Spleen (tissue), 13 donors: ENCODE measurements at places on chromosomes 4 and X. TPM values are rescaled to one million over a fixed set of nuclear protein-coding genes. Genes with fewer than 3 reads are reported as not detected.

- no peak for DNase-seq
Observed at GRCh38 chr4:107216379-107216778, 180.3 kb upstream of the DKK2 start.

GRCh38 chr4:57040510-57040909 lies 61.8 kb downstream of the POLR2B start:
- DNase-seq: no peak

- no peak for DNase-seq
Observed at GRCh38 chrX:39648548-39649254, 449.1 kb downstream of the BCOR start.

AMBN gene
- not detected for total RNA-seq

GRCh38 chr4:42446823-42447222 lies 49.5 kb downstream of the SHISA3 start:
- DNase-seq: no peak

DNA sequence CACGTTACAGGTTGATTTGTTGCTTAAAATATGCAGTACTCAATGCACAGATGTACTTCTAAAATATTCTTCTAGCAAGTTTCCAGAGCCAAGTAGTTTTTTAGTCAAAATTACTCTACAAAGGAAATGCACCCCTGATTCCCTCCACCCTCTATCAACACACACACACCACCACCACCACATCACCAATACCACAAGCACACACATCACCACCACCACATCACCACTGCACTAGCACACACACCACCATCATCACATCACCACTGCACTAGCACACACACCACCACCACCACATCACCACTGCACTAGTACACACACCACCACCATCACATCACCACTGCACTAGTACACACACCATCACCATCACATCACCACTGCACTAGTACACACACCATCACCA lies 105.2 kb upstream of the FRG1 start:
- no peak for DNase-seq

PLS3 gene
- total RNA-seq: 120 TPM

- no peak for DNase-seq
Observed at GRCh38 chr4:172055046-172055445, 241.8 kb downstream of the GALNTL6 start.

DNA sequence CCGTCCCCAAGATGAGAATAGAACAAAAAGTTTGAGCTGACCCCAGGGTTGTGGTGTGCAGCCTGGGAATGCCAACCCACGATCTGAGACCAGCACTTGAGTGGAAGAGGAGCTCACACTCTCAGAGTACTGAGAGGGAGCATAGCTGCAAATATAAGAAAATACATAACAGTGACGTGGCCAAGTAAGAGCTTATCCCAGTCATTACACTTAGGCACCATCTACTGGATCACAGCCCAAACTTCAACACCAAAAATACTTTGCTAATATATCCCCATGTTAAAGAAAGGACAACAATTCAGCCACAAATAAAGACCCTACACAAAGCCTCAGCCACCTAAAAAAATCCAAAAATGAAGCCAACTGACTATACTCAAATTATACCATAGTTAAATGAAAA lies 33.3 kb upstream of the CXCL6 start:
- no peak for DNase-seq

ADGRL3 gene
- total RNA-seq: 0.27 TPM

GRCh38 chr4:2652415-2653160 lies 103.5 kb downstream of the TNIP2 start:
- no peak for DNase-seq

DNA sequence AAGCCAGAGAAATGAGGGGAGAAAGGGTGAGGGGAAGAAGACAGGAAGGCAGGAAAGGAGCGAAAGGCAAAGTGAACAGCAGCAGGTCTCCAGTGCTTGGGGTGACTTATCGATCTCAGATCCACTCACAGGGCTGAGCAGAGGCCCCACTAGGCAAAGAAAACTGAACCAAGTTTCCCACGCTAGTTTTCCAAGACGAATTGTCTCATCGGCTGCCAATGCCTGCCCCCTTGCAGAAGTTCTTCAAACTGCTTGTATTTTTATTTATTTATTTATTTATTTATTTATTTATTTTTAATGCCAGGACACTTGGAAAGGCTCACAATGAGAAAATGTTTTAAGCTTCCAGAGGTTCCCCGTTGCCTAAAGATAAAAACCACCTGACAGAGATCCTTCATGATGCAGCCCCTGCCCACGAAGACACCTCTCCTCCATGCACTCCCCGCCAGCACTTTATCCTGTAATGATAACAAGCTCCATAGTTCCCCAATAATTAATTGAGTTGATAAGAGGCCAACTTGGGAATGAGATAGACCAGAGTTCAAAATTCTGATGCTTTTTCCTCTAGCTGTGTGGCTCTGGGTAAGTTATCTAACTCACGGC lies 43.2 kb downstream of the QDPR start:
- DNase-seq: no peak

FIP1L1 gene
- 87.0 TPM for total RNA-seq

NWD2 gene
- total RNA-seq: not detected

- DNase-seq: no peak
Observed at GRCh38 chr4:54937501-54937900, 187.9 kb downstream of the KDR start.

VGLL1 gene
- total RNA-seq: not detected

CCSER1 gene
- total RNA-seq: 21.4 TPM

DNA sequence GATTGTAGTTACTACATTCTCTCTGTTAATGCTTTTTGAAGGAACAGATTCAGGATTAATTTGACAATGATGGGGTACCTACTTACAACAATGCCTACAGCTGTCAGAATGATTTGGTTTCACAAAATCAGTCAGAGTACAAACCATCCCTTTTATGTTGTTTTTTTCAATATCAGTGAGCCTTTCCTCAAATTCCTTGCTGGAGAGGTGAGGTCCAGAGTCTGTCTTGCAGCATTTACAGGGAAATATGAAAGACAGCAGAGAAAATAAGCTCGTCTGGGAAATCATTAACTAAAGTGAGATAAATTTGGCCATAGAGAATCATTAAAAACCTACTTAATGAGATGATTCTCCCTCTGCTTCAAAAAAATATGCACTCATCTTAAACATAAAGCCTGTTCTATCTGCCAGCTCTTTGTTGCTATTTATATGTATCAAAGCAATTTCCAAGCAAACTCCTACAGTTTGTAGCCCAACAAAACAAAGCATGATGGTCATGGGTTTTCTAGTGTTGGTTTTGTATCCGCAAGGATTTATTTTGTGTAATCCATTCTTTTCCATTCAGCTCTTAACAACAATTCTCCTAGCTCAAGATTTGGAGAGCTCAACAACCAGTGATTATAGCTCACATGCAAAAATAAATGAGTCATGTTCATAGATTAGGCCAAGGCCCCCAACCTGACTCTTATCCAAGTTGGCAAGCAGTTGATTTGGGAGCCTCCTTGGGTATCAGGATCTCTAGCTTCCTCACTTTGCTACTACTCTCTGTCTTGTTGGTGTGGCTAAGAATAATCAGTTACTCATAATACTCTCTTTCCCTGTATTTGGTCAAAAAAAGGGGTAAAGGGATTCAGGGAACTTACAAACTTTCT lies 222.6 kb downstream of the ENOX2 start:
- DNase-seq: no peak

HSFX1 gene
- total RNA-seq: 3.0 TPM

PLAC8 gene
- 215 TPM for total RNA-seq

DNA sequence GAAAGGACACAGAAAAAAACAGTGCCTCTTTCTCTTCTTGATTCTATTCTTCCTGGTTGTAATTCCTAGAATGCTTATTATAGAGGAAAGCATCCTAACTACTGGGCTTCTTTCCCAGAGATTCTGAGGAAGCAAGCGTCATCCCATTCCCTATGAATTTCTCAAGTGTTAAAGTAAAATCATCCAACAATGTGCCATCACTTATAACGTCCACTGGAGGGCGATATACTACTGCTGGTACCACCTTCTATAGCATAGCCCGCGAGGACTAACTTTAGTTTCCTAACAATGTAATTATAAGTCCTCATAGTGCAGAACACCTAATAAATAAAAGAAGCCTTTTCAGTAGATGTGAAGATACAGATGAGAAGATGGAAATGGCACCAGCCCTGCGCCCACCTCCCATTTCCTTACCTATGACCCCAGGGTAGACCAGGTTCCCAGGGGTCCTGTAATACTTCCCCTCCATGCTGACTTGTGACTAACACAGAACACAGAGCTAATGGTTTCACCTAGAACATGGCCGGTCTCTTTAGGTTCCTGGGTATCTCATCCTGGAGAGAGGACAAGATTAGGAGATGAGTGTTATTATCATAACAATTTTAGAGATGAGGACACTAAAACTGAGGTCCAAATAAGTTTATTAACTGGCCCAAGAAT lies 4.2 kb downstream of the CENPVL3 start:
- no peak for DNase-seq

GRCh38 chr4:8348071-8348470 lies 78.5 kb downstream of the HTRA3 start:
- DNase-seq: no peak

DNA sequence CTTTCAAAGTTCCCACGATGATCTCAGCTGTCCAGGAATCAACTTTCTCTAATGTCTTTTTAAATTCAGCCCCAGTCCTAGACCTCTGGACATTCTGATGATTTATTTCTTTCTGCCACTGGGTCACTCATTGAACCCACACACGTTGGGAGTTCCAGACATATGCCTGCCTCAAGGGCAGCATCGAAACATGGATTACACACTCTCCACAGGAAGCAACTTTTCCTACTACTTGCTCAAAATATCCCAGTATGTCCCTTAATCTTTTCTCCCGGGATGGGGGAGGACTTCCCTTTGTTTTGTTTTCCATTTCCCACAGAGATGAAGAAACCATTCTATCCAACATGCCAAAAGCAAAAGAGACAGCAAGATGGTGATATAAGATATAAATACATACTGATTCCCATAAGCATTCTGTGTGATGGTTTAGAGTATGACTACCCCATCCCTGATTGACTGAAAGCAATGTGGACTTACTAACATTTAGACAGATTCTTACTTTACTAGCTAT lies 79.8 kb upstream of the PPARGC1A start:
- no peak for DNase-seq

GRCh38 chr4:100286636-100287035 lies 96.4 kb upstream of the DDIT4L start:
- no peak for DNase-seq

DNA sequence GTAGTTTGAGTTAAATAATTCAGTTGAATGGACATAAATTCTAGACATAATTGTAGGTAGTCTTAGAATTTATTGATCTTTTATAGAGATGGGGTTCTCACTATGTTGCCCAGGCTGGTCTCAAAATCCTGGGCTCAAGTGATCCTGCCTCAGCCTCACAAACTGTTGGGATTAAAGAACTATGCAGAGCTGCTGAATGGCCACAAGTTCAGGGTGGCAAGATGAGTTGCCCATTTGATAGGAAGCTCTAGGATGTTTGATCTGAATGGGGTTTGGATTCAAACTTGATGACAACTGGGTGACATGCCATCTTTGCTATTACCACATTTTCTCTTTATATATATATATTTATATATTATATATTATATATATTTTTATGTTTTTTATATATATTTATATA lies 3.6 kb downstream of the RPL36A start:
- DNase-seq: no peak

SGMS2 gene
- 35.5 TPM for total RNA-seq

GPR173 gene
- total RNA-seq: 4.4 TPM

GRCh38 chr4:180674619-180675358 lies 1568.4 kb upstream of the TENM3 start:
- no peak for DNase-seq

DNA sequence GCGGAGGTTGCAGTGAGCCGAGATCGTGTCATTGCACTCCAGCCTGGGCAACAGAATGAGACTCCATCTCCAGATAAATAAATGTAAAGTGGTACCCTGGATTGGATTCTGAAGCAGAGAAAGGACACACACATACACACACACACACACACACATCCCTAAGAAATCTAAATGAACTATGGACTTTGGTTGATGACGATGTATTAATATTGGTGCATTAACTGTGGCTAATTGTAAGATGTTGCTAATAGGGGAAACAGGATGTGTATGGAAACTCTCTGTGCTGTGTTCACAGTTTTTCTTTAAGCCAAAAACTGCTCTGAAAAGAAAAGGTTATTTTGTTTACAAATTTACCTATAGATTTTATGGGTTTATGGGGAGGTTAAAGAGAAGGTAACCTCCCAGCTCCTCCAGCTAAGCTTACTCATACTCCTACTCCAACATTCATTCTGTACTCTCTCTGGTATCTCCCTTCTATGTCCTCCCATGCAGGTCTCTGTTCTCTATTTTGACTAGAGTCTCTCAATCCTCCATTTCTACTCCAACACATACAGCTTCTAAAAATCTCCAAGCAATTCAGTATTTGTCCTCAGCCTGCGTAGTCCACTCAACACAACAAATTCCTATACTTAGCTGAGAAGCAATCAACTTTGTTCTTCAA lies 46.5 kb upstream of the RELL1 start:
- DNase-seq: no peak

NELFA gene
- total RNA-seq: 36.6 TPM

ZFYVE28 gene
- total RNA-seq: 11.2 TPM

- DNase-seq: no peak
Observed at GRCh38 chr4:113028074-113028473, 21.4 kb upstream of the ANK2 start.

LDB2 gene
- total RNA-seq: 144 TPM

DNA sequence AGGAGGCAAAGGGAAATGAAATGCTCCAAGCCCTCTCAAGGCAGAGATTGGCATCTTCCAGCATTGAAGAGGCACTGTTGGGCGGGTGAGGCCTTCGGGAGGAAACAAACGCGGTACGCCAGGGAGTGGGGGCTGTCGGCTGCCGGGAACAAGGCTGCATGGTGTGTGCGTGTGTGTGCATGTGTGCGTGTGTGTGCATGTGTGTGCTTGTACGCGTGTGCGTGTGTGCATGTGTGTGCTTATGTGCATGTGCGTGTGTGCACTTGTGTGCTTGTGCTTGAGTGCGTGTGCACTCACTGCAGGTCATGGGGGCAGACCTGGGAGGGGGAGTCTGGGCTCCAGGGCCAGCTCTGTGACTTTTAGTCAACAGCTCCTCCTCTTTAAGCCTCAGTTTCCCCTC lies 113.6 kb upstream of the ADRA2C start:
- no peak for DNase-seq

DNA sequence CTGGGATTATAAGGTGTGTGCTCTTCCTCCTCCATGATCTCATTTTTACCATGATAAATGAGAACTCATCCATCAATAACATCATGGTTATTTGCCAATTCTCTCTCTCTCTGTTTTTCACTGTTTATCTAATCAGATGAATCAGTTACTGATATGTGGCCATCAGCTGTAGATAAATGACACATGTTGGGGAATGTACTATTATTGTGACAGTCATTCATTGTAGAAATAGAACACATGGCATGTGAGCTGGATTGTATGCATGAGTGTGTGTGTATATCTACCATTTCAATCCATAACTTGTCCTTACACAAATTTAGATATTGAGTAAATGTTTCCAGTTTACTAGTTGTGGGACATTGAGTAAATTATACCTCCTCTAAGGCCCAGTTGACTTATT lies 53.0 kb downstream of the OSTC start:
- DNase-seq: no peak

DNA sequence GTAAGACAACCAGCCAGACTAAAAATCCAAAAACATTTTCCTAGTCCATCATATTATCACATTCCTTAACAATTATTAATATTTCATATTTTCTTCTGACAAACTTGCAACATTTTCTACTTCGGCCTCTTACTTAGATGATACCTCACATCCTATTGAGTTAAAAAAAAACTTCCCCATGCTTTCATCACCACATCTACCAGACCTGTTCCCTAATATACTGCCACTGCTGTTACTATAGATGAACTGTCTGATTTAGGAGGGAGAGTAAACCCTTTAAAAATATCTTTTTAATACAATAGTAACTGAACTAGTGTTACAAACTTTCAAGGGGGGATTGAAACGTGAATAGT lies 1.5 kb downstream of the FAM200B start:
- DNase-seq: no peak
